ENCODE measurements at places on chromosomes 5 and 9.

DNA sequence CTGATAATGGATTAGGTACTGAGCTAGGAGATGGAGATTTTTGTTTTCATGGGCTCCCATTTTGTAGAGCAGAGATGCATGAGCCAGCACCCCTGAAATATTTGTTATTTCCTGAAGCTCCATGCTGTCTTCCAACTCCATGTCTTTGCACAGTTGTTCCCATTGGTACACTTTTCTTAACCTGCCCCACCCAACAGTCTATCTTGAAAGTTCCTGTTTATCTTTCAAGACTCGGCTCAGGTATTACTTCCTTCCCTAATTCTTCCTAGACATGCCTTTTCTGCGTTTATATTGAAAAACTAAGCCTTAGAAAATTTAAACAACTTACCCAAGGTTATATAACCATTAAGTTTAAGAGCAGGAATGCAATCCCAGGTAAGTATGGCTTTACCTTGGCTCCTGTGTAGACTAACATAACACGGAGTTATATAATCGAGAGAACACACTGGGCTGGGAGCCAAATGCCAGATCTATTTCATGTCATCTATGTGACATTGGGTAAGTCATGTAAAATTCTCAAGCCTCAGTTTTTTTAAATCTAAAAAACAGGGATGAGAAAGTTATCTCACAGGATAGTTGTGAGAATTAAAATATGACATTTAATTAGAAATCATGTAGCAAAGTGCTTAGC lies 67.4 kb downstream of the LIX1 start:
- no peak for DNase-seq

DNA sequence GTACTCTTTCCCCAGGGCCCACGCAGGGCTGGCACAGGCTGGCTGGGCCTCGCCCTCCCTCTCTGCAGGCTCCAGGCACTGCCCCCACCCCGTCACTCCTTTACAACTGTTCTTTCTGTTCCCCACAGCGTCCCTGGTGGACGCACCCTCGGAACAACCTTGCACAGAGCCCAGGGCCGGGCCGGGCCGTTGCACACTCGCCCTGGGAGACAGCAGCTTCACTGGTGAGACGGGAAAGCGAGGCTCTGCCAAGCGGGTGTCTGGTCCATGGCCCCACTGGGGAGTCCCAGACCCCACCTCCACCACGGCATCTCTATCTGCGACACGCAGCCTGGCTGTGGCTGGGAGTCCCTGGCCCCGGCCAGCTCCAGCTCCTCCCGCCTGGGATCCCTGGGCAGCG lies 18.4 kb upstream of the QSOX2 start:
- no peak for DNase-seq

GRCh38 chr5:43073597-43074546 lies 33.8 kb upstream of the ANXA2R start:
- no peak for DNase-seq

GRCh38 chr5:175226506-175226905 lies 217.5 kb downstream of the DRD1 start:
- DNase-seq, result no peak

GRCh38 chr5:11528720-11529119 lies 375.5 kb downstream of the CTNND2 start:
- DNase-seq, result no peak

DNA sequence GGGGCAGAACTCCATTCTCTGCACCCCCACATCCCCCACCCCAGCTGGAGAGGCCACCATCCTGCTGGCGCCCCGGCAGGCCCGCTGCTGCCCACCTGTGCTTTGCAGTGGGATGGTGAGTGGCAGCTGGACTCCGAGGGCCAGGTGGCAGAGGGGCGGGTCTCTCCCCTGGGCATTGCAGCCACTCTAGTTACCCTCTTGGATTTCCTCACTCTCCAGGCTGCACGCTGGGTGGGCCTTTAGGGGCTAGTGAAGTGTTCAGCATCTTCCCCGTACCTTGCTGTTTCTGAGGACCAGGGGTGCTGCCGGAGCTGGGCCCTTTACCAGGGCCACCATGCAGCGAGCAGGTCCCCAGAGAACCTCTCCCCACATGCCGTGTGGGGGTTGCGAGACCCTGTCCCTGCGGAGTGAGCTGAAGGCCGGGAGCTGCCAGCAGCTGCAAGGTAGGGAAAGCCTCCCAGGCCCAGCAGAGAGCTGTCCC lies 88.4 kb upstream of the SH3PXD2B start:
- DNase-seq, result no peak

- DNase-seq, result peak; percentile 78
These were observed 381.8 kb downstream of the ADGRV1 start for GRCh38 chr5:90940227-90940995.

GRCh38 chr5:112417931-112418658 lies 982 bp downstream of the EPB41L4A start:
- DNase-seq, result no peak

DNA sequence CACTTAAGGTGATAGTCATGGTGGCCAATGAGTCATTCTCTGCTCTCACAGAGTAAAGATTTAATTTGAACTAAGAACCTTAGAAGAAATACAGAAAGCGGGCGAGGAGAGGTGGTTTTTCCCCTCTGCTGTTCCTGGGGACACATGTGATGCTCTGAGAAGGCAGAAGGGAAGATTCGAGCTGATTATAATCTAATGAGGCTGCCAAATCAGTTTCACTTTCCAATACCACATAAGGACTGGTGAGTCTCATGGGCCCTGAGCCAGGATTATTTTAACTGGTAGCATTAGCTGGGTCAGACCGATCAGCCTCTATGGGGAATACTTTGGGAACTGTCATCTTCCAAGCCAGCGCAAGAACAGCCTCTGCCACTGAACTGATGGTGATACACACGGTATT lies 116.5 kb downstream of the SLC1A3 start:
- no peak for DNase-seq

- DNase-seq, result no peak
These were observed 34.6 kb upstream of the JADE2 start for GRCh38 chr5:134490925-134491271.

DNA sequence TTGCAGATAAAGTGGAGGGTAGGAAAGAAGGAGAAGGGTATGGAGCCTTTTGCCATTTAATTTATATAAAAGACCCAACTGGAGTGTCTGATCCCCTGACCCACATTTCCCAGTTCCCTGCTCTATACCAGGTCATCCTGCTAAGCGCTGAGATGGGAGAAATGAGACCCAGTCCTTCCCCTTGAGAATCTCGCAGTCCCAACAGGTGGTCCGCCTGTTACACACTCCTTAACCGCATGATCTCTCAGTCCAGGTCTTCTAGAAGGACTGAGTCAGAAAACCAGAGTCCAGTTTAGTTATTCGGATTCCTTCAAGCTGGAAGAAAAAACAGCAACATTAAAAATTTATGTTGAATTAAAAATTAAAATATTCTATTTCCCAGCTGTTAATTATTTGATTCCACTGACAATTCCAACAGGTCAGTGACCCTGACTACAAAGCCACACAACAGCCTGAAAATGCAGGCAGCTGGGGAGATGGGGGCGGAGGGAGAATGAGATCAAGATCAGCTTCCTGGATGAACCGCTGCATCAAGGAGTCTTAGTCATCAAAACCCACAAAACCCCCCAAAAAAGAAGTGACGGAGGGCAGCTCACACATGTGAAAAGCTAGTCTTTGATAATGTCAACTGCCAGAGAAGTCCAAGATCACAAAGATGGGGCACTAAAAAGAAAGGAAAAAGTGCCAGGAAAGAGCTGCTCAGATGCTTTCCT lies 44.0 kb downstream of the GGTA1 start:
- DNase-seq, result no peak

- DNase-seq, result peak; percentile 16
These were observed 67.4 kb downstream of the CARTPT start for GRCh38 chr5:71786337-71787055.

GRCh38 chr9:112360047-112360804 lies 19.7 kb upstream of the HSDL2 start:
- no peak for DNase-seq

- DNase-seq, result no peak
These were observed 4.8 kb downstream of the ASB6 start for GRCh38 chr9:129637102-129637501.

GRCh38 chr9:75226403-75227139 lies 138.3 kb downstream of the OSTF1 start:
- DNase-seq, result no peak

DNA sequence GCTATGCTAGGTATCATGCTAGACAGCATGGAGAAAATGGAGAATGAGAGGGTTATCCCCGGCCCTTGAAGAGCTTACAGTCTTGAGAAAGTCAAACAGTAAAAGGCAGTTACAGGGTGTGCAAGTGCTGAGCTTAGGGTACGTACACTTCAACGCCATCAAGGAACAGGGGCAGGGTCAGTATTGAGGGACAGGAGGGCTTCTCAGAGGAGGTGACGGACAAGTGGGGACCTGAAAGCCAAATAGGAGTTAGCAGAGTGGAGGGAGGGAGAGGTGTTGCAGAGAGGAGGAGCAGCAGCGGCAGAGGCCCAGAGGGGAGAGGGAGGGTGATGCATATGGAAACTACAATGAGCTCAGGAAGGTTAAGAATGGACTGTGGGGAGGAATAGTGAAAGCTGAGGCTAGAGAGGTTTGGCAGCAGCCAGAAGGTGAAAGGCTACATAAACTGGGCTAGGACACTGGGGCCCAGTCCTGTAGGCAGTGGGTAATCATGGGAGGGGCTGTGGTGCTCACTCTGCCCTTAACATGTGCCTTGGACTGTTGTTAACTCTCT lies 88.0 kb downstream of the NRG2 start:
- DNase-seq, result no peak

DNA sequence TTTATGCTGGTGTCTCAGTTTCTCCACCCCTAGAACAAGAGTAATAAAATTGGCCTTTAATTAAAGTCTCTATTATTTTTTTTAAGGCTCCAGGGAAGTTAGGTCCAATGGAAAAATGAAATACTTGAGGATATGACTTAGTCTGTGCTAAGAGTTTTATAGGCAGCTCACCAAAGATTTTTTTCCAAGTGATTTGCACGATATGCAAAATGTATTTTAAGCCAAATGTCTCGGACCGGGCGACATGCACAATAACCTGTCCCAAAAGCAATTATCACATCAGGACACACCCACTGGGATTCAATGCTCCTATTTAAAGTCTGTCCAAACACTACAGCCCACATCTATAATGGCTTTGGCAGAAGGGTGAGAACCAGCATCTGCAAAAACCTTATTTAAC lies 136.1 kb upstream of the ANKH start:
- DNase-seq, result no peak

DNA sequence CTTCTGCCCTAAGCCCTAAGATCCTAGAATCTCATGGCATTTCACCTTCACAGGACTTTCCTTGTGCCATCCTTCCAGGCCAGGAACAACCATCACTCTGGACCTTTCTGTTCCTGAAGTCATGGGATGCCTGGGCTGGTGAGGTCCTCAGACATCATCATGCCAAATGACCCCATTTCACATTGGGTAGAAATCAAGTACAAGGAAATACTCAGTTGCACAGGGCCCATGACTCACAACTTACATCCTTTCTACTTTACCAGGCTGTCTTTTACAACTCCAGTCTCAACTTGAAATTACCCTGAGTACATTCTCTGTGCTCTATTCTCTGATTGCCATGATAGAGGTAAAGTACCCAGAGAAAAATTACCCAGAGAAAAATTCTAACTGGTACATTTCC lies 167.1 kb downstream of the PIK3R1 start:
- DNase-seq, result no peak

DNA sequence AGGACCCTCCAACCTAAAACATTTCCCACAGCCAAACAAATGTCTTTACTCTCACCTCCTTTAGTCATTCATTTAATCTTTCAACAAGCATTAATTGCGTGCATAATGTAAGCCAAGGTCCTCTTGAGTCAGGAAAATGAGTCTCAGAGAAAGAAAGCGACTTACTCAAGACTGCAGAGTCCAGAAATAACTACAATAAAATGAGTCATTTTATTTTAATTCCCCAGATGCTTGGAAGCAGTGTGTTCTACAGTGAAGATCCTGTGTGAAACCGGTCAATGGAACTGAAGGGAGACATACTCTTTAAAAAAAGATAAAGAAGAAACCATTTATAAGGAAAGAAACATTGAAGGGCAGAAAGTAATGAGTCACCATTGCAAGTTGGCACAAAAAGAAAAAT lies 513.7 kb downstream of the CDK5RAP2 start:
- DNase-seq, result no peak

DNA sequence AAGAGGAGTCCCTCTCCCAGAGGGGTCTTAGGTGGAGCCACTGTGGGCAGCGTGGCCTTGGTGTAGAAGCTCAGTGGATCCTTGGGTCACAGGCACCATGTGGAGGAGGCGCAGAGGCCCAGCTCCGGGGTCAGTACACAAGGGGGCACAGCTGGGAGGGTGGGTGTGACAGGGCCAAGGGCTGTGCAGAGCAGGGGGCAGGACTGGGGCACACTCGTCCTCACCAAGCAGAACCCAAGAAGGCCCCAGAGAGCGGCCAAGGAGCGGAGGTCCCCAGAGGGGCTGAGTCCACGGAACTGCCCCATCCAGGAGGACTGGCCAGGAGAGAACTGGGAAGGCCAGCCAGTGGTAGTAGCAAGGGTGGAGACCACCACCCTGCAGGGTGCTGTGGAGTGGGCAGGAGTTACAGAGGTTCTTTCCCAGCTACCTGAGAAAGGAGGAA lies 2.5 kb upstream of the LPCAT1 start:
- DNase-seq, result no peak

GRCh38 chr5:150311015-150311692 lies 8.4 kb upstream of the ARSI start:
- DNase-seq, result no peak

DNA sequence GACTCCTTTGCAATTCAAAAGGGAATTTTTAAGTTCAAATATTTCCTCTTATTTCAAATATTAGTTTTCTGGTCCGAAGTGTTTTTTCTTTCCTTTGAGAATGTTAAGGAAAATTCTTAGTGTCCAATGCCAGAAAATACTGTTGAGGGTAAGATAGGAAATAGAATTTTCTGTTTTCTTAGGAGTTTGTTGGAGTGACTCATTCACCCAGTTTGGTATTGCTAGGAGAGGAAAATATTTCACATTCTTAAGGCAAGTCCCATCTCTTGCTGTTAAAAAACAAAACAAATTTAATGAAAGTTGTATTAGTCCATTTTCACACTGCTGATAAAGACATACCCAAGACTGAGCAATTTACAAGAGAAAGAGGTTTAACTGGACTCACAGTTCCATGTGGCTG lies 349.2 kb upstream of the ADAMTSL1 start:
- no peak for DNase-seq

DNA sequence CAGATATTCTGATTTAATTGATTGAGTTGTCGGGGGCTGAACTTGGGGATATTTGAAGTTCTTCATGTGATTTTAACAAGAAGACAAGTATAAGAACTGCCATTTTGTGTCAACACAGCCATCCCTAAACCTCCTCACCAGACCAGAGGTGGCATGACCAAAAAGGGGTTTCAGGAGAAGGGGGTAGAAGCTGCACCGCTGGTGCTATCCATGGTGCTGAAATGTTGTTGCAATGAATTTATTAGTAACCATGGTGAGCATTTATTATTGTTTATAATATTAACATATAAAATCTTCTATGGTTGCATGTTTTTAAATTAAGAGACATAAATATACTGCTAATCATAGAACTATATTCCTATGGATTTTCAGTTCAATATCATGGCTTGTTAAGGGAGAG lies 72.3 kb downstream of the GNA14 start:
- DNase-seq, result no peak

GRCh38 chr5:132376694-132377641 lies 7.5 kb downstream of the SLC22A5 start:
- no peak for DNase-seq

All from NCI-H1436 treated with DMSO at 0.1 percent for 48 hours (cell line).